ENCODE measurements at places on chromosomes 11 and 22.
A peak's percentile ranks its signal among the peaks of the same experiment; 100 is the strongest.

- DNase-seq, result no peak
Observed at GRCh38 chr22:23313791-23314567, 133.7 kb downstream of the BCR start.

- no peak for DNase-seq
Observed at GRCh38 chr11:122082205-122082604, 33.8 kb downstream of the BLID start.

- DNase-seq, result no peak
Observed at GRCh38 chr11:25970726-25971508, 361.0 kb upstream of the ANO3 start.

DNA sequence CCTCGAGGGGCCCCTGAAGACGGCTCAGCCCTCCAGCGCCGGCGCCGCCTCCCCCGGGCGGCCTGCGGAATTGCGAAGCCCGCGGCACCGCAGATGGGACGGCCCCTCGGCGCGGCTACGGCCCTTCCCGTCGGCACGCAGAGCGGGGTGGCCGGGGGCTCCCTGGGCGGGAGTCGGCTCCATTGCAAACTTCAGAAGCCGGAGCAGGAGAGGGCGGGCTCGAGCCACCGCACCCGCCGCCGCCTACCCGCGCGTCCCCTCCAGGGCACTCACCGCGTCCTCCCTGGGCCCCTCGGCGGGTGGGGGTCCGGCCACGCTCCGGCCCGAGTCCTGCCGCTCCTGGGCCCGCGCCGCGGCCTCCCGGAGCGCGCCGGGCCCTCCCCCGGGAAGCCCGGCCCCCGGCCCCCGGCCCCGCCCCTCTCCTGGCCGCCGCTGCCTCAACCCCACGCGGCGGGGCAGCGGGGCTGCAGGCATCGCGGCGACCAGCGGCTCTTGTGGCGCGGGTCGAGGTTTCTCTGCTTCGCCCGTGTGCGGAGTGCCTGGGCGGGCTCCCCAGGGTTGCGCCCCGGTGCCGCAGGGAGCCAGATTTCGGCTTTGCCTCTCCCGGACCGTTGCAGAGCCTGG, at the start of gene PACSIN3:
TSS of gene PACSIN3 (minus strand) at position 359 of the 624 bp plus-strand sequence. CDS start 3,707 bp downstream, outside the sequence.
- DNase-seq, result peak; percentile 20

DNA sequence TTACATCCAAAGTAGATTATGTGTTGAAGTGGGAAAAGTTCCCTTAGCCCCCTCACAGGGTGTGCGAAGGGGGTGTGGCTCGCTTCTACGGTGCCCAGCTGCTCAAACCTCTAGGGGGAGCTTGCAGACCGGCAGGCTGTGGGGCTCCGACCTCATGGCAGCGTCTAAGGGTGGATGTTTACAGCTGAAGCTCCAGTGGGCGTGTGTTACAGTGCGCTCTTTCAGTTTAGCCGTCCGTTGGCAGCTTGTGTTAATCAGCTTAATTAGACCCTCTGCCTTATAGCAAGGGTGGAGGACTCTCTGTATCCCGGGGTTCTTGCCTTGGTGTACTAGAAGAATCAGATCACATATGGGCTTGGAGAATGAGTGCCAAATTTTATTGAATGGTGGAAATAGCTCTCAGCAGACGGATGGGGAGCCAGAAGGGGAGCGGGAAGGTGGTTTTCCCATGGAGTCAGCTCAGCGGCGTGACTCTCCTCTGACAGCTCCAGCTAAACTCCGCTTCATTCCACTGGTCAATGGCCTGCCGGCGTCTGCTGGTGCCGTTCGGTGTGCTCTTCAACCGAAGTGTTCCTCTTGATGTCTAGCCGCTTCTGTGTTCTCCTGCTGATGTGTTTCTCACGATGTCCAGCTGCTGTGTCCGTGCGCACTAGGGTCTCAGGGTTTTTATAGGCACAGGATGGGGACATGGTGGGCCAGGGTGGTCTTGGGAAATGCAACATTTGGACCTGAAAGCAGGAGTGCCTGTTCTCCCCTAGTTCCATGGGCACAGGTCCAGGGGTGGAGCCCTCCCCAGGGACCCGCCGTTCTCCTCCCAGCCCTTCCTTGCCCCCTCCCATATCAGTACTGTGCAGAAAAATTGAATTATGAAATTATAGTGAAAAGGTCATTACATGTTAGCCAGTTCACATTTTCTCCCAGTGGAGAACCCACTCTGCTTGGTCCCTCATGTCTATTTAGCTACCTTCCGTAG, 28.6 kb upstream of the OR10G7 start:
- peak; percentile 4 for DNase-seq

DNA sequence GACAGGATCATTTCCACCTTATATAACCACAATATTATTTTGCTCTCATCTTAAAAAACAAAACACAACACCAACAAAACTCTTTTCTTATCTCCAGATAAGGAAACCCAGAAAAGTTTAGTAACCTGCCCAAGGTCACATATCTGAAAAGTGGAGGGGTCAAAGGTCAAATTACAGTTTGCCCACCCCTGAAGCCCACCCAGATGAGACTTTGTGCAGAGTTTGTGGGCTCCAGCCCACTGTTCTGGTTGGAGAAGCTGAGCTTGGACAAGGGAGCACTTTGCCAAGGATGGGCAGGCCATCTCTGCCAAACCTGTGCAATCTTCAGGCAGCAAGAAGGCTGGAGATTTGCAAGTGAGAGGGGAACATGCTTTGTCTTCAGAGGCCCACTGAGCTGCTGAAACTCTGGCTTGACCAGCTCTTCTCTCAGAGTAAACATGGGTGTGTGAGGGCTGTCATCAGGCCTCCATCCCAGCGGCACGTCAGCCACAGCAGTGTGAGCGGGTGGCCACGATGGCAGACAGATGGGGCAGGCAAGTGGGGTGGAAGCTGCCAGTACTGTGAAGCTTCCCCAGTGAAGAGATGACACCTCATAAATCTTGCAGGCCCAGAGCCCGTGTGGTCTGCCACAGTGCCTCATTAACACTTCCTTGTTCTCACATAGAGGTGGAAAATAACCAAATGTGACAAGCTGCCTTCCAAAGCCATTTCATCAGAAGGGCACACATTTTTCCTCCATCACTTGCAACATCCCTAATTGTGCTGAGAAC, 111.8 kb downstream of the CCDC81 start:
- no peak for DNase-seq

- no peak for DNase-seq
Observed at GRCh38 chr11:20111871-20112270, 48.4 kb downstream of the DBX1 start.

DNA sequence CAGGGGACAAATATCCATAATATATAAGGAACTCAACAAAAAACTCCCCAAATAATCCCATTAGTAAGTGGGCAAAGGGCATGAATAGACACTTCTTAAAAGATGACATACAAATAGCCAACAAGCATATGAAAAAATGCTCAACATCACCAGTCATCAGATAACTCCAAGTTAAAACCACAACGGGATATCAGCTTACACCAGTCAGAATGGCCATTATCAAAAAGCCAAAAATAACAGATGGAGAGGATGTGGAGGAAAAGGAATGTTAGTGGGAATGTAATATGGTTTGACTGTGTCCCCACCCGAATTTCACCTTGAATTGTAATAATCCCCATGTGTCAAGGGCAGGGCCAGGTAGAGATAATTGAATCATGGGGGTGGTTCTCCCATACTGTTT, 350.1 kb downstream of the GUCY1A2 start:
- DNase-seq, result peak; percentile 72

DNA sequence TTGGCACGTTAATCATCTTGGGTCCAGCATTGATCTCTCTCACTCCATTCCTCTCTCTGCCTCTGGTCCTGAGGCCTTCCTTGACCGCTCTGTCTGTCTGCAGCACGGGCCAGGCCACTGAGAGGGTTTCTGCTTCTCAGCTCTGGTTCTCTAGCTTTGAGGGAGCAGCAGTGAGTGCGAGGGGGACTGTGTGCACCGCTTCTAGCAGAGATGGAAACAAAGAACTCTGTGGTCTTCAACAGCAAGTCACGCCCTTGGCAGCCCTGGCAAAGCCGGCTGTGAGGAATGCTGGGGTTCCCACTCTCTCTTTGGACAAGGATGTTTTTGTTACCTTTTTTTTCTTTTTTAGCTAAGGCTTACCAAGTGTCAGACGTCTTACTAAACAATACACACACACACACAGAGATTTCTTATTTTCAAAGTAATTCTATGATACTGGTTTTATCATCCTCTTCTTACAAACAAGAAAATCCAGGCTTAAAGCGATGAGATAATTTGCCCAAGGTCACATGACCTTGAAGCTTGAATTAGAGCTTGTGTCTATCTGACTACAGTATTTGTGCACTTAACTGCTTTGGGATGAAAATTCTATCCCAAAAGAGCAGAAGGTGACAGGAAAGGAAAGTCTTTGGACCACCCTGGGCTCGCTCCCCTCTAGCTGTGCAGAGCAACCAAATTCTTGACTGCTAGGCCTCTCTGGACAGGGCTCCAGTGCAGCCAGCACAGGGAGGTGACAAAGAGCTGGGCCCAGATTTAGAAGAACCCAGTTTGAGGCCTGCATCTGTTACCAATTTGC, 293.2 kb downstream of the NTM start:
- DNase-seq, result no peak

DNA sequence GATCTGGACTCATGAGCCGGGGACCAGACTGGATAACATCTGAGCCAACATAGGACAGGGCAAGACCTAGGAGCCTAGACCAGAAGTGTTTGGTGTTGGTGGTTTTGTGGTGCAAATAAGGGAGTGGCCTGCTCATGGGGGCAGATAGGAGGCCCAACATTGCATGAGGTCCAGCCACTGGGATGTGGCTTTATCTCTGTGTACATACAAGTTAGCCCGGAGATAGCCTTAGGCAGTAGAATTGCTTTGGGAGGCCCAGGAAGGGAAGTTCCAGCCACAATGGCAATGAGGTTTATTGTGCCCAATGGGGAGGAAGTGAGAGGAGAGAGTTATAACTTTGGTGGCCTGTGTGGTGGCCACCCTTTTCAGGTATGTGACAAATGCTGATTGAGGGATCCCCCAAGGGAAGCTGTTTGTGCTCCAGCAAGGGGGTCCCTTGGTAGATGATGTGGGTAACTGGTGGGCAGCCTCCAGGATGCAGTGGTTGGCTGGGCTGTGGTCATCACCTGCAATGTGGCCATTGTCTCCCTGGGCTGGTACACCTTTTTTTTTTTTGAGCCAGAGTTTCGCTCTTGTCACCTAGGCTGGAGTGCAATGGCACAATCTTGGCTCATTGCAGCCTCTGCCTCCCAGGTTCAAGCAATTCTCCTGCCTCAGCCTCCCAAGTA, 6.4 kb downstream of the LMO2 start:
- DNase-seq, result no peak

- no peak for DNase-seq
Observed at GRCh38 chr11:109405671-109406070, 16.3 kb upstream of the C11orf87 start.

GRCh38 chr11:130118165-130118564, 41.4 kb upstream of the ST14 start:
- no peak for DNase-seq

- no peak for DNase-seq
Observed at GRCh38 chr11:75276686-75277085, 36.1 kb downstream of the TPBGL start.

GRCh38 chr22:25956801-25957200, 212.5 kb upstream of the SEZ6L start:
- no peak for DNase-seq

- DNase-seq, result no peak
Observed at GRCh38 chr11:19970944-19971343, 189.3 kb downstream of the DBX1 start.

GRCh38 chr11:44191322-44192016, 96.0 kb downstream of the EXT2 start:
- DNase-seq, result no peak

GRCh38 chr11:2810411-2811205, 75.0 kb downstream of the CDKN1C start:
- DNase-seq, result no peak

DNA sequence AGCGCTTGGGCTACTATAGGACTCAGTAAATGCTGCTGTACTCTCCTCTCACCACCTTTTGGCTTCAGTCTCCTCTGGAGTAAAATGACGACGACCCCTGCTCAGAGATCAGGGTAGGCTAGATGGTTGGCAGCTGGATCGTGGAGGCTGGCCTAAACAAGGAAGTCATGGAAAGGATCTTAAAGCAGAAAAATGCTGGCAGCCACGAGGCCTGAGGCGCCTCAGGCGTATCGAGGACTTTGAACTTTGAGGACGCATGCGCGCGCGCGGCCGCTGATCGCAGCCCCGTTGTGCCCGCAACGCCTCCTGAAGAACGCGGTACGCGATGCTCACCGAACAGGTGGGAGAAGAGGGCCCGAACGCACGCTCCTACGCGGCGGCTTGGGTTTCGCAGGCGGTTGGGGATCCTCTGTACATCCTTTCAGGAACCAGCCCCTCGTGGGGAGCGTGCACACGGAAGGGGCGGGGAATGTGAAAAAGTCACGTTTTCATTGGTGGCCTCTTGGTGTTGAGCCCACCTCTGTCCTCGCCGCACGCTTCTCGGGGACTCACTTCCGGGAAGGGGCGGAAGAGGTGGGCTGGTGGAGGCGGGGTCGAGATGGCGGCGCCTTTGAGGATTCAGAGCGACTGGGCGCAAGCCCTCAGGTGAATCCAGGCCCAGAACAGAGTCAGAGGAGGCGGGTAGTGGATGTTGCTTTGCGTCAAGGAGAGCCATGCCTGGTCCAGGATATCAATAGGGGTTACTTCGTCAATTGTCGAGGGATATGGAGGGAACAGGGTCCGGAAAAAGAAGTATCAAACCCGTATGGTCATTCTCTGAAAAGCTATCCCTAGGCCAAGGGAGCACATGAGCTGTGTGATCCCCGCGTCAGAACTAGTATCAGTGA, at the start of the genes COA4 and PAAF1:
TSS of gene COA4 (minus strand) at position 423 of the 887 bp plus-strand sequence. CDS start 3,468 bp downstream, outside the sequence.
TSS of gene PAAF1 (plus strand) at position 576 of the 887 bp plus-strand sequence. CDS start at position 599, 23 bp downstream.
- peak; percentile 98 for DNase-seq

GRCh38 chr22:22171357-22172218, 73.0 kb upstream of the VPREB1 start:
- DNase-seq, result no peak

GRCh38 chr22:37370306-37370979, 56.8 kb downstream of the ELFN2 start:
- no peak for DNase-seq

GRCh38 chr22:38735465-38736256, 20.1 kb downstream of the SUN2 start:
- no peak for DNase-seq

- no peak for DNase-seq
Observed at GRCh38 chr11:115924744-115925567, 420.7 kb upstream of the CADM1 start.

GRCh38 chr11:77602381-77603088, 12.8 kb downstream of the AQP11 start:
- peak; percentile 89 for DNase-seq

DNA sequence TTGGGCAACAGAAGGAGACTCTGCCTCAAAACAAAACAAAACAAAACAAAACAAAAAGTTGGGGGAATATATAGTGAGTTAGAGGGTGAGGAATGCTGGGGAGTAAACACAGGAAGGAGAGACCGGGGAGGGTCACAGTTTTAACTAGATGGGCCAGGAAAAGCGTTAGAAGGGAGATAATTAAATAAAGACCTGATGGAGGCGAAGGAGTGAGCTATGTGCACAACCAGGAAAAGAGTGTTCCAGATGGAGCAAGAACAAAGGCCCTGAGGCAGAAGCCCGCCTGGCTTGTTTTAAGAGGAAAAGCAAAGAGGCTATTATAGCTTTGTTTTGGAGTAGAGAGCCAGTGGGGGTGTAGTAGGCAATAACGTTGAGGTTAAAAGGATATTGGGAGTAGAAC, 4.8 kb upstream of the PLA2G6 start:
- DNase-seq, result no peak

GRCh38 chr11:47236482-47236881, 12.1 kb downstream of the ACP2 start:
- no peak for DNase-seq

All from NCI-H226 (cell line).